ENCODE measurements at places on chromosomes 7 and 10.

GRCh38 chr10:35412003-35412723 lies 75.9 kb downstream of the CCNY start:
- no peak for DNase-seq

DNA sequence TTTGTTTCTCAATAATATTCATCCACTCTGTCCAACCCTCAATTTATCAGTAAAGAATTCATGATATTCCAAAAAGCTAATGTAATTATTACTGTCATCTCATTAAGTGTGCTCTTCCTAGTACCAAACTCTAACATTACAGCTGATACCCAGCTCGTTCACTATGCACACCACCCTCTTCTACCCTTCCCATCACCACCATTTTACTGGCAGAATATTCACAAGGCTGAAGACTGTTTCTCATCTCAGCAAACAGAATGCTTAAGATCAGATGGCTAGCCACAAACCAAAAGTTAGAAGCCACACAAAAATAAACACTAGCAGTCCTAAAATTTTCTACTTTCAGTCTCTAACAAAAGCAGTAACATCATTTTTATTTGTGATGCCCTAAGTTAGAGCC lies 121.5 kb downstream of the SRPK2 start:
- no peak for DNase-seq

DNA sequence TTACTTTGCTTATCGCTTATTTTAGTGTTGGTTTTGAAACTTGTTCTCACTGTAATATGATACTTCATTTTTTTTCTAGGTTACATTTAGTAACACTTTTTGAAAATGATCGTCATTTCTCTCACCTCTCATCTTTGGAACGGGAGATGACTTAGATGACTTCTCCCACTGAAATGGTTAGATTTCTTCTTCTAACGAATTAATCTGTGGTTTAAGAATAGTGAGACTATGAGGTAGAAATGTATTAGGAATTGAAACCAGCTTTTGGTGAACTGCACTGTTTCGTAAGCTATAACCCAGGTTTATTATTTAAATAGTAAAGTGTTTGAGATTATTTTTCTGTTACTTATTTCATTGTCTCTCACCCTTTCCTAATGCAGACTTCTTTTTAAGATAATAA lies 93.7 kb downstream of the PRR15 start:
- DNase-seq, result no peak

GRCh38 chr10:8042721-8043568 lies 11.5 kb upstream of the GATA3 start:
- DNase-seq, result no peak

DNA sequence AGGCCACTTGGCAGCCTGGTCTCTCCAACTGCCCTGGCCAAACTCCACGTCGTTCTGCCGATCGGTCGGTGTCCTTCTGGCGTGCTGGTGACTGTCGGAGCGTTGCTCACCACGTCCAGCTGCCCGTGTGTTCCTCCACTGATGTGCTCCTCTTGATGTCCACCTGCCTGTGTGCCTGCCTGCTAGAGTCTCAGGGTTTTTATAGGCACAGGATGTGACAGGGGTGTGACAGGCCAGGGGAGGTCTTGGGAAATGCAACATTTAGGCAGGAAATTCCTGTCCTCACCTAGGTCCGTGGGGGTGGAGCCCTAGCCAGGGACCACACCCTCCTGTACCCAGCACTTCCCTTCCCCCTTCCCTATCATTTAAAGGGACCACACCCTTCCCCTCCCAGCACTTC lies 25.2 kb upstream of the CFAP46 start:
- no peak for DNase-seq

DNA sequence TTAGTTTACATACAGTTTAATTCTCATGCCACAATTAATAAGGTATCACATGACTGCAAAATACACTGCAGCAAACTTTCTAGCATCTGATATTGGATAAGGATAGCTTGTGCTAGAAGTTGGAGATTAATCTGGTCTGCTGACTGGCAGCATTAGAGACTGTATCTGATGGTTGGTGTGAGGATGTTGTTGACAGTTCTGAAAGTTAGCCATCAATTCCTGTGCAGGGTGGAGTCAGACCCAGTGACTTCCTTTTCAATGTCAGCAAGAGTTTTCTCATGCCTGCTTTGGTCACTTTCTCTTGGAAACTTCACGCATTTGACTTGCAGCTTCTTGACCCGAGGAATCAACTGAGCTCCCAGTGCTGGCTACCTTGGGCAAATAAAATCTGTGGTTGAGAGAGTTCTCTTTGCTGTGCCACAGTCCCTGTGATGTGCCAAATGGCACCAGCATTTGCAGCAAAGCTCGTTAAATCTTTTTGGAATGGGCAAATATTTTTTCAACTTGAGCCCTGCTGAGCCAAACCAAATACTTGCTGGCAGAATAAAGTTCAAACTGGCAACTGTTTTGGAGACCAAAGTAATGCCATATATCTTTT lies 233.0 kb downstream of the TRIL start:
- no peak for DNase-seq

- DNase-seq, result no peak
These were observed 69.0 kb upstream of the ZNF479 start for GRCh38 chr7:57201021-57201894.

DNA sequence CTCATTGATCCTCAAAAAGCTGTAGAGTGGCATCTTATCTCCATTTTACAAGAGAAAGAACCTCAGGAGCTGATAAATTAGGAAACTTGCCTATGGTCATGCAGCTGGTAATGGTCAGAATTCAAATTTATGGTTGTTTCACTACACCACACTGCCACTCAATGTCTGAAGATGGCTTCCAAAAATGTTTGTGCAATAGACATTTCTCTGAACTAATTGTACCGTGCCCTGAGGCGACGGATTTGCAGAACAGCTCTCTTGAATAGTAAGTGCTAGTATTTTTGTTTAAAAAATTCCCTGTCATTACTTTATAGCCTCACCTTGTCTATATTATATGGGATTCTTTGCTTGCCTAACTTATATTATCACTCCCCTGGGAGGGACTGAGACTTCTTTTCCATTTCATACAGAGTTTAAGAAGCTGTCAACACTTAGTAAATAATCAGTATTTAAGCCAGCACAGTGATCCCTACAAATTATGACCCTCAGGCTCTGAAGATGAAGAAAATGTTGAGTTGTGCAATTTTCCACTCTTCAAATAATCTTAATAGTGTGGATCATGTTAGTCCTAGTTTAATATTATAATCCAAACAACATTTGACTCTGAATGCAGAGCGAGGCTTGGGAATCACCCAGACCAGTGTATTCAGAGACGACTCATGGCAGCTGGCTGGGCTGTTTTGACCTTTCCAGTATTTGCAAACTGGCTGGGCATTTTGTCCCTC lies 346.6 kb downstream of the PTEN start:
- no peak for DNase-seq

GRCh38 chr7:7696458-7697119 lies 21.8 kb downstream of the RPA3 start:
- DNase-seq, result no peak

DNA sequence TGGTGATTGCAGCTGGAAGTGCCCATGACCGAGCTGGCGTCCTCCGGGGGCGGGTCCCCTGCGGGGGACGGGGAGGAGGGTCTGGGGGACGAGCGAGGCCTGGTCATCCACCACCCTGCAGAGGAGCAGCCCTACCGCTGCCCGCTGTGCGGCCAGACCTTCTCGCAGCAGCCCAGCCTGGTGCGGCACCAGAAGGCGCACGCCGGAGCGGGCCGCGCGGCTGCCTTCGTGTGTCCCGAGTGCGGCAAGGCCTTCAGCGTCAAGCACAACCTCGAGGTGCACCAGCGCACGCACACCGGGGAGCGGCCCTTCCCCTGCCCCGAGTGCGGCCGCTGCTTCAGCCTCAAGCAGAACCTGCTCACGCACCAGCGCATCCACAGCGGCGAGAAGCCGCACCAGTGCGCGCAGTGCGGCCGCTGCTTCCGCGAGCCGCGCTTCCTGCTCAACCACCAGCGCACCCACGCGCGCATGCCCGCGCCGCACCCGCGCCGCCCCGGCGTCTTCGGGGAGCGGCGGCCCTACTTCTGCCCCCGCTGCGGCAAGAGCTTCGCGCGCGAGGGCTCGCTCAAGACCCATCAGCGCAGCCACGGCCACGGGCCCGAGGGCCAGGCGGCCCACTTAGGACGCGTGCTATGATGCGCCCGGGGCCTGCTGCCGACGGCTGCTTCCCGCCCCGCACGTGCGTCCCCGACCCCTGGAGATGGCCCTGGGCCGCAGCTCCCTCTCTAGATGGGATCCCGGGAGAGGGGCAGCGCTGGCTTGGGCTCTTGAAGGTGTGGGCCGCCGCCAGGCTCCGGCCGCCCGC lies 28.7 kb downstream of the ZNF775 start:
- DNase-seq, result no peak

DNA sequence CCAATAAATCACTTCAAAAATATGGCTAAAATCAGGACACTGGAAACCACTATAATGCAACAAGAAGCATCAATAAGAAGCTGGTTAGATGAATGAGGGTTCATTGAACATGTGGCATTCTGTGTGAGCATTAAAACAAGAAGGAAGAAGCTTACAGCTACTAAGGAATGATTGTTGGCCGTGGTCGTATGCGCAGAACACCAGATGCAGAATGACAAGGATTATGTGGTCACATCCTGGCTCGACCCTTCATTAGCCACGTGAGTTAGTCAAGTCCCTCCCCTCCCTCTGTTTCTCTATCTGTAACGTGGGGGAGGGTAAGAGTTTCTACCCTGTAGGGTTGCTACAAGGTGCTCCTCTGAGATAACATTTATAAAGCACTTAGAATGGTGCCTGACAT lies 174.3 kb downstream of the ADAM12 start:
- DNase-seq, result no peak

GRCh38 chr10:131485732-131486131 lies 174.2 kb upstream of the TCERG1L start:
- no peak for DNase-seq

DNA sequence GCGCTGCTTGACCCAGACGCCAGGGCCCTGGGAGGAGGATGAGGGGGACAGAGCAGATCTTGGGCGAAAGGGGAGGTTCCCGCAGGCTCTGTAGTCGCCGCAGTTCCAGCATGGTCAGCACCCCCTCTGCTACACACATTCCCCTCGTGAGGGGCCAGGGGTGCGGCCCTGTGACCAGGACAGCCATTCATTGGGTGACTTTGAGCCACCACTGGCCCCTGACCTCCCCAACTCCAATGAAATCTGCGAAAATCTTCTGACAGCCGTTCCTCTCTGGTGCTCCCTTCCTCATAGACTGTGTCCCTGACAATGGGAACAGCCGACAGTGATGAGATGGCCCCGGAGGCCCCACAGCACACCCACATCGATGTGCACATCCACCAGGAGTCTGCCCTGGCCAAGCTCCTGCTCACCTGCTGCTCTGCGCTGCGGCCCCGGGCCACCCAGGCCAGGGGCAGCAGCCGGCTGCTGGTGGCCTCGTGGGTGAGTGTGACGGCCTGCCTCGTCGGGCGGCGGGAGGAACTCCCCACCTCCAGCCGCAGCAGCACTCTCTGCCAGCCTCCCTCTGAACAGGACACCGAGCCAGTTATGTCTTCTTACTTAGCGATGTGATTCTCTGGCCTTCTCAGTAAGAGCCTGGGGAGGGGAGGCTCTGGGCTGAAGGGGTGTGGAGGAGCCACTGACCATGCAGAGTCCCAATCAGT lies 825 bp downstream of the TMEM176A start:
- no peak for DNase-seq

DNA sequence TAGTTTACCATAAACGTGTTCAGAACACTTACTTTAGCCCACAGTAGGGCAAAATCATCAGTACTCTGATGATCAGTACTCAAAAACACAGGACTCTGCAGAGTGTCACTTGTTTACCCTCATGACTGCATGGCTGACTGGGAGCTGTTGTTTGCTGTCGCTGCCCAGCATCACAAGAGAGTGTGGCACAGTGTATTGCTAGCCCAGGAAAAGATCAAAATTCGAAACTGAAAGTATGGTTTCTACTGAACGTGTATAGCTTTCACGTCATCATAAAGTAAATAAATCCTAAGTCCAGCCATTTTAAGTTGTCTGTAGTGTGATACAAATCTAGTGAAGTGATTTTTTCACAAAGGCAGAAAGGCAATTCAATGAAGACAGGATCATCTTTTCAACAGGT lies 184.6 kb downstream of the RAMP3 start:
- no peak for DNase-seq

- no peak for DNase-seq
These were observed at the start of gene MACC1 for GRCh38 chr7:20217193-20217948. Gene MACC1, minus strand, starts transcription at chr7:20217384. Its CDS starts 55,522 bp downstream, at chr7:20161862.

DNA sequence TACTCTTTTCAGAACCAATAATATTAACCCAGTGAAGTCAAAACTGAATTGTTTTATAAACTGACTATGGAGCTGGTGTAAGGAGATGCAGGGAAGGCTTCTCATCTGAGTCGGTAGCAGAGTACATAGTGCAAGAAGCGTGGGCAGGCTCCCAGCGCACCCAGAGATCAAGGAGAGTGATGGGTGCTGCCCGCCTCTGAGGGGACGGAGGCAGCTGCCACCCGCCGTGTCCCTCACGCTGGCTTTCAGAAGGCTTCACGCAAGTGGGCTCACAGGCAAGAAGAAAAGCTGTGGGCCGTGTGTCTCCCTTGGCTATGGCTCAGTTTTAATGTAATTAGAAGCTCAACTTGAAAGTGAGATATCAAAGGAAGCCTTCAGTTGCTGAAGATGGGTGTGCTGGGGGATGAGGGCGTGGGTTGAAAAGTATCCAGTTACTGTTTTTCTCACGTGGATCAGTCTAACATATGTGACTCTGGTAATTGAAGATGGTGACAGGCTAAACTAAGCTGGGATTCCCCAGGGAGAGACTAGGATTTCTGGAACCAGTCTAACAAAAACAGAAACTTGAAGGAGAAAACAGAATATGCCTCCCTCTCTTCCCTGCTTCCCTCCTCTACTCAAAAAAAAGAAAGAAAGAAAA lies 159.9 kb downstream of the MGMT start:
- DNase-seq, result no peak

DNA sequence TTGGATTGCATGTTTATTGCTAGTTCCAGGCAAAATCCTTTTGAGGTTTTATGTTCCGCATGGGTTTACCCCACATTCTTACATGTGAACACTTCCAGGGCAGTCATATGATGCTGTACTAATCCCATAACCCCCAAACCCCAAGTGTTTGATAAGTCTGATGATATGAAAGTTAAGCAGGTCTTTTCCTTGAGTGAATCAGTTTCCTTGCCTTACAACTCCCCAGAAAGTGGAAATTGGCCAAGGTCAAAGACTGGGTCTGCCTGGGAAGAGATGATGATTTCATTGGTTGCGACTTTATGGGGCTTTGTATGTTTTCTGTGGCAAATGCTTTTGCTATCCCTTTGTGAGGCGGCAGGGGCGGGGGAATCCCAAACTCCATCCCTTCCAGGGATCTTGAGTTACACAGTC lies 24.7 kb downstream of the AFAP1L2 start:
- DNase-seq, result no peak

Data from activated T-cell treated with anti-CD3 and anti-CD28 coated beads, Interleukin-2, amount 50 U/mL, for 4 hours (primary cell).